ENCODE measurements at places on chromosomes 5 and 9.

GRCh38 chr9:592225-592624, 249.3 kb upstream of the DMRT1 start:
- DNase-seq: no peak

DNA sequence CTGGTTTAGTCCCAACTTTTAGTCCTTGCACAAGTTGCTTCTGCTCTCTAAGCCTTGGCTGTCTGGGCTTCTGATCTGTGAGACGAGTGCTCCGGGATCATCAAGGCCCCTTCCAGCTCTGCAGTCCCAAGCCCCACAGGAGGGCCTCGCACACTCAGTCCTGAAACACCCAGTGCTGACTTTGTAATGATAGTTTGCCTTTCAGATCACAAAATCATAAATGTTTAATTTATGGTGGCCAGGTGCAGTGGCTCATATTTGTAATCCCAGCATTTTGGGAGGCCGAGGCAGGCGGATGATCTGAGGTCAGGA, 95.9 kb upstream of the SLC25A48 start:
- no peak for DNase-seq

DNA sequence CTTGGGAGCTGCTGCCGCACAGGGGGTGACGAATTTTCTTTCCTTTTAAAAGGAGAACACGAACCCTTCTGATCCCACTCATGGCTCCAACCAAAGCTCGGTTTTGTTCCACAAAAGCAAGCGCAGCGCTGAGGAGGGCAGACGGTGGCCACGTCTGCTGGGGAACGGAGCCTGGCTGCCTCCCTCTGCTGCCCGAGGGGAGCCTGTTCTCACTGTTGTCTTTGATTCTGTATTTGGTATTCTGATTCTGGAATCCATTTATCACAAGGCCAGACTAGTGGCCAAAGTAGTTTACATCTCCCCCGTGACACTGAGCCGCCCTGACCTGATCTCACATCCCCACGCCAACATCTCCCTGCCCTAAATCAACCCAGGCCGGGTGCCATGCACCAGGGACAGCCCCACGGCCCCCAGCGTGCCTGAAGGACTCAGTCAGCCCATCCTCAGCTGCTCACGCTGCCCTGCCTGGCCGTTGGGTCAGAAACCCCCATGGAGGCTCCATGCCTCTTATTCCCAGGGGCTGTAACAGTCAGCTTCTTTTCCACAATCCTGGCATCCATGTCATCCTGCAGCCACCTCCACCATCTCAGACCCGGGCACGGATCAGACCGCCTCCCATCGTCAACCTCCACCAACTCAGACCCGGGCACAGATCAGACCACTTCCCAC, 6.7 kb upstream of the NSMF start:
- no peak for DNase-seq

GRCh38 chr5:6430418-6431028, 18.1 kb upstream of the UBE2QL1 start:
- DNase-seq: no peak

- DNase-seq: no peak
Observed at GRCh38 chr5:1200495-1201326, 684 bp upstream of the SLC6A19 start.

Data from immature natural killer cell (primary cell).